HFFc6 (cell line): ENCODE measurements at places on chromosomes 7 and 10. TPM values are rescaled to one million over a fixed set of nuclear protein-coding genes. Genes with fewer than 3 reads are reported as not detected.
A peak's percentile ranks its signal among the peaks of the same experiment; 100 is the strongest.

DNA sequence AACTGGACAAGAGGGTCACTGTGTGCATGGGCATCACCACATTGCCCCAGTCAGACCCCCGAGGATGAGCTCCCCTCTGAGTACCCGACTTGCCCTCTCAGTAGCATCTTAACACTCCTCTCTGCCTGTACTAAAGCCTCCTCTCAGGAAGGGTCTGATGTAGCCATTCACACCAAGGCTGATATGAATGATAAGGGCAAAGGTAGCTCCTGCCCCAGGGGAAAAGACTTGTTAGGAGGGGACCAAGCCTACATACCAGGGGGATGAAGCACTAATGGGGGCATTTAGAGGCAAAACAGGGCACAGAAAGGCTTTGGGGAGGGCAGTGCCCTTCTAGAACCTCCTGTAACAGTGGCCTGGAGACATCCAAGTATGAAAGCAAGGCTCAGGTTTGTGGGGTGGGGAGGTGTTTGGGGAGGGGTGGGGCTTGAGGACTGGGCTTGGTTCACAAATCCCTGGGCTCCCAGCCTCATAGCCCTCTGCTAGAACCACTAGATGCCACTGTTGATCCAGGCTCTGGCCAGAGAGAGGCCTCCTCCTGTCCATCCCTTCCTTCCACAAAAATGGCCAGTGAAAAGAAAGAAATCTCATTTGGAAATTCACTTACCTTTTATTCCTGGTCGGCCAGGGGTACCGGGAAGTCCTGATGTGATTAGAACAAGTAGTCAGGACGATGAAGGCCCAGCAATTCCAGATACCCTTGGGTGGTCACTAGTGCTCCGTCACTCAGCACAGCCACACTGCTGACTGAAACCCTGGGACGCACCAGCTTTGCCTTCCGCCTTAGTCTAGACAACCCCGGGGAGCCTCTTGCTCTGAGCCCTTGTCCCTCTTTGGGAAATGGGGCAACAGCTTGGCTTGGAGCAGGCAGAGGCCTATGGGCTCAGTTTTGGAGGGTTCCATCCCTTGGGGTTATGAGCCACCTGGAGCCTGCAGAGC, 40.3 kb downstream of the COL17A1 start:
- H3K27me3 ChIP-seq: peaks cover 3% of the 10 kb centered on the region
- H3K27ac ChIP-seq: no peak overlapping the region
- DNase-seq: peak; percentile 75
- no peak overlapping the region for H3K4me3 ChIP-seq
- H3K36me3 ChIP-seq: no peaks in the 10 kb centered on the region
- H3K4me1 ChIP-seq: peaks cover 22% of the 10 kb centered on the region

DNA sequence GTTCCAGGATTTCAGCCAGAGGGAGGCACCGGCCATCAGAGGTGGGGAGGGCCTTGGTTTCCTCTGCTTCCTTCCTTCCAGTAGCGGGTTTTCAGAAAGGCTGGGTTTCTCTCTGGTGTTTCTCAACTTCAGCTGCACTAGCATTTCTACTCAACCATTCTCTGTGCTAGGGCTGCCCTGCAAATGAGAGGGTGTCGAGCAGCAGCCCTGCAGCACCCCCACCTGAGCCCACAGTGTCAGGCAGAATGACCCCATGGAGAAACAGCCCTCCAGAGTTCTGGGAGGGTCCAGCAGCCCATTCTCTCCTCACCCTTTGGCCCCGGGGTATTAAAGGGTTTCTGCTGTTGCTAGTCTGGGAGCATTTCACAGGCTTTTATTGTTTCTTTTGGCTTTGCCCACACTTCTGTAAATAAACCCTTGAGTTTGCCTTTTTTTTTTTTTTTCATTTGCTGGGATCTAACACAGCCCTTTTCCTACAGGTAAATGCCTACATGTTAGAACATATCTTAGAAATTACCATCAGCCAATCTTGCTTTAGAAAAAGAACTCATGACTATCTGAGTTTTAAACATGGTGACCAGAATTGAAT, 151.5 kb upstream of the VIPR2 start:
- H3K27ac ChIP-seq: no peak overlapping the region
- H3K4me1 ChIP-seq: no peaks in the 10 kb centered on the region
- H3K36me3 ChIP-seq: peaks cover 4% of the 10 kb centered on the region; the same call in 1 of the 2 replicates
- DNase-seq: no peak
- no peak overlapping the region for H3K4me3 ChIP-seq

DNA sequence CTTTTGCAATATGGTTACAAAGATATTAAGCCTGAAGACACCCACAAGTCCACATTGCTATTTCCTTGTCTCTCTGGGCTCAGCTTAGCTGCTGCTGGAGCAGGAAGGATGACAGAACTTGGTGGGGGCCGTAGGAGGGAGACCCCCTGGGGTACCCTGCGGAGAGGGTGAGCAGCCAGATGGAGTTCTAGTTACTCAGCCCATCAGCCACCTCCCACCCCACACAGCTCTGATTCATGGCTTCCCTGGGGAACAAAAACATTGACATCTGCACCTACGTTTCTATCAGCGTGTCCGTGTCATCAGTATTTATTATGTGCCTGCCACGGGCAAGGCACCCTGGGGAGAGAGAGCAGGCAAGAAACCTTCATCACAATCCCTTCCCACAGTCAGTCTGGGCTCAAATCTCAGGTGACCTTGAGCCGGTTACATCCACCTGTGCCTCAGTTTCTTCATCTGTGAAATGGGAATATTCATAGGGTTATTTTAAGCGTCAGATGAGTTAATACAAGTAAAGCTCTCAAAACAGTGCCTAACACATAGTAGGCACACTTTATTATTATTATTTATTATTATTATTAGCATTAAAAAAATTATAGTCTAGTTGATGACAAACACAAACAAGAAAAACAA, 131.5 kb downstream of the C10orf105 start:
- peaks cover 21% of the 10 kb centered on the region for H3K27me3 ChIP-seq
- no peaks in the 10 kb centered on the region for H3K4me1 ChIP-seq
- H3K36me3 ChIP-seq: no peaks in the 10 kb centered on the region
- no peak for DNase-seq
- H3K4me3 ChIP-seq: no peak overlapping the region
- no peak overlapping the region for H3K27ac ChIP-seq

GRCh38 chr10:62755662-62756653, 48.6 kb upstream of the ADO start:
- H3K4me3 ChIP-seq: no peak overlapping the region
- H3K36me3 ChIP-seq: no peaks in the 10 kb centered on the region
- no peak overlapping the region for H3K27ac ChIP-seq
- no peaks in the 10 kb centered on the region for H3K4me1 ChIP-seq
- H3K27me3 ChIP-seq: peaks cover 7% of the 10 kb centered on the region; the same call in 1 of the 2 replicates

DNA sequence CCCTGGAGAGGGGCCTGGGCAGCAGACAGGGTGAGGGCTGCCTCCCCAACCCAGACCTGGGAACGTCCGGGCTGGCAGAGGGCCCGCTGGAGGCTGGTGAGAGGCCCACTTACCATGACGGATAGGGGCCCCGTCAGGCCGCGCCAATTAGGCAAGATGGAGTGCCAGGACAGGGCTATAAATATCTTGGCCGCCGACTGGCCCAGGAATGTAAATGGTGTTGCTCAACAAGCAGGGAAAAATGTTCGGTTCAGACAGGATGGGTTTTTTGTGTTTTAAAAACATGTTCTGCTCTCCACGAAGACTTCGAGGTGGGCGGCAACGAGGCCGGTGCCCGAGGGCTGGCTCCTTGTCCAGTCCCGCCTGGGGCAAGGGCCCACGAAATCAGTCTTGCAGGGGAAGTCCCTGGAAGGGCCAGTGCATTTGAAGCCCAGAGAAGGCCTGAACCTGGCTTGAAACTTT, 35.8 kb upstream of the ELN start:
- H3K36me3 ChIP-seq: peaks cover 24% of the 10 kb centered on the region
- no peaks in the 10 kb centered on the region; the same call in 1 of the 2 replicates for H3K27me3 ChIP-seq
- H3K4me3 ChIP-seq: no peak overlapping the region
- DNase-seq: peak; percentile 50

The SPDYE8 gene
- total RNA-seq: not detected in 3 replicates

- peak overlapping the region; percentile 97 for H3K27ac ChIP-seq
- peaks cover 1% of the 10 kb centered on the region for H3K27me3 ChIP-seq
- H3K4me3 ChIP-seq: peak overlapping the region; percentile 88
- DNase-seq: peak; percentile 94
- peaks cover 61% of the 10 kb centered on the region for H3K4me1 ChIP-seq
- no peaks in the 10 kb centered on the region for H3K36me3 ChIP-seq
Observed at GRCh38 chr7:76294344-76295024, 8.0 kb upstream of the HSPB1 start.

DNA sequence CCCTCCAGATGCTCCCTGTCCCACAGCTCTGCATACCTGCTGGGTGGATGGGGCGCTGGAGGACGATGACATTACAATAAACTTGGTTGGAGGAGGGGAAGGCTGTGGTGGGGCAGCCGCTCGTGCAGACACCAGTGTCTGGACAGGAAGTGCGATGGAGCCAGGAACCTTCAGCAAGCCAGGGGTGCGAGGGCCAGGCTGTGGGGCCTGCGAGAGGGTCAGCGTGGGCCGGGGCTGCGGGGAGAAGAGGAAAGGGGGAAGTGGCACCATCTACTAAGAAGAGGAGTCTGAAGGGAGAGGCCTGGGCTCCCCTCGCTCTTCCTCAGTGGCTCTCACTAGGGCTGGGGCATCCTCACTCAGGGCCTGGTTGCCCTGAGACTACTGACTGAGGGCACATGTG, 6.4 kb downstream of the AP4M1 start:
- no peak overlapping the region for H3K4me3 ChIP-seq
- no peak for DNase-seq
- H3K4me1 ChIP-seq: peaks cover 13% of the 10 kb centered on the region
- peaks cover 32% of the 10 kb centered on the region for H3K36me3 ChIP-seq
- H3K27ac ChIP-seq: no peak overlapping the region

The ANKRD30A gene
- total RNA-seq: not detected in 3 replicates

DNA sequence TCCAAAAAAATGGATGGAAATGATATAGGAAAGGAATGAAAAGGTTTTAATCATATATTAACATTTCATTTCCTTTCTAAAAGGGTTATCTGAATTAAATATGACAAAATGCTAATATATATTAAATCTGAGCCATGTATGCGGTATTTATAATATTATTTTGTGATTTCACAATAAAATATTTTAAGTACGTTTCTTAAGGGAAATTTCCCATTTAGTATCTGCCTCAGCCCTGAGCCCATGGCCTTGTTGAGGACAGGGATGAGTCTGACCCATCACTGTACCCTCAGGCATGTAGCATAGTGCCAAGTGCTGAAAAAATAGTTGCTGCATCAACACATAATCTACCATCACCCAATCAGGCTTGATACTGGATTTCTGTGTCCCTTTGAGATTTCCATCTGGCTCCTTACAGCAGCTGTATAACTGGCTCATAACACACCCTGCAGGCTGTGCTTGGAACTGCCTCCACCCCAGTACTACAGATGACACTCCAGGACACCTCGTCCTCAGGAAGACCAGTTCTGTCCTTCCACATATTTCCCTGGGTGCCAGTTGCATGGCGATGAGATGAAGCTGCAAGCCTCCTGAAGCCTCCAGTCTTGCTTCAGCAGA, 59.4 kb upstream of the ASAH2 start:
- no peak for DNase-seq
- peaks cover 44% of the 10 kb centered on the region for H3K36me3 ChIP-seq
- no peaks in the 10 kb centered on the region for H3K27me3 ChIP-seq
- H3K4me3 ChIP-seq: no peak overlapping the region
- peaks cover 44% of the 10 kb centered on the region for H3K4me1 ChIP-seq

The DTX2 gene
- total RNA-seq: 11.1 to 14.2 TPM (median 11.8 TPM) in 3 replicates

The PPRC1 gene
- 45.7 to 55.1 TPM (median 54.0 TPM) in 3 replicates for total RNA-seq

The GPR26 gene
- not detected in 3 replicates for total RNA-seq

- DNase-seq: no peak
- H3K4me1 ChIP-seq: no peaks in the 10 kb centered on the region
- H3K36me3 ChIP-seq: no peaks in the 10 kb centered on the region
- peaks cover 1% of the 10 kb centered on the region for H3K27me3 ChIP-seq
Observed at GRCh38 chr10:86295791-86296190, 70.8 kb downstream of the GRID1 start.

The NPY gene
- not detected in 3 replicates for total RNA-seq

The SORCS3 gene
- total RNA-seq: not detected in 3 replicates

- H3K4me3 ChIP-seq: peak overlapping the region; percentile 24; the same call in 1 of the 2 replicates
- peak overlapping the region; percentile 48 for H3K27ac ChIP-seq
- H3K36me3 ChIP-seq: no peaks in the 10 kb centered on the region
- DNase-seq: peak; percentile 38
- H3K27me3 ChIP-seq: 0 out of 2 replicates have a peak, but pooled peaks cover 9% of the 10 kb centered on the region
Observed at GRCh38 chr10:112360308-112361270, 13.3 kb upstream of the ACSL5 start.

- no peak overlapping the region for H3K4me3 ChIP-seq
- no peaks in the 10 kb centered on the region for H3K36me3 ChIP-seq
- H3K27me3 ChIP-seq: peaks cover 34% of the 10 kb centered on the region
- no peak overlapping the region for H3K27ac ChIP-seq
Observed at GRCh38 chr10:100634034-100634433, 98.3 kb downstream of the HIF1AN start.

GRCh38 chr7:17640730-17641377, 299.4 kb downstream of the SNX13 start:
- no peak overlapping the region for H3K27ac ChIP-seq
- 0 out of 2 replicates have a peak, but pooled peaks cover 1% of the 10 kb centered on the region for H3K27me3 ChIP-seq
- no peak overlapping the region for H3K4me3 ChIP-seq
- H3K4me1 ChIP-seq: peaks cover 29% of the 10 kb centered on the region
- DNase-seq: peak; percentile 23

DNA sequence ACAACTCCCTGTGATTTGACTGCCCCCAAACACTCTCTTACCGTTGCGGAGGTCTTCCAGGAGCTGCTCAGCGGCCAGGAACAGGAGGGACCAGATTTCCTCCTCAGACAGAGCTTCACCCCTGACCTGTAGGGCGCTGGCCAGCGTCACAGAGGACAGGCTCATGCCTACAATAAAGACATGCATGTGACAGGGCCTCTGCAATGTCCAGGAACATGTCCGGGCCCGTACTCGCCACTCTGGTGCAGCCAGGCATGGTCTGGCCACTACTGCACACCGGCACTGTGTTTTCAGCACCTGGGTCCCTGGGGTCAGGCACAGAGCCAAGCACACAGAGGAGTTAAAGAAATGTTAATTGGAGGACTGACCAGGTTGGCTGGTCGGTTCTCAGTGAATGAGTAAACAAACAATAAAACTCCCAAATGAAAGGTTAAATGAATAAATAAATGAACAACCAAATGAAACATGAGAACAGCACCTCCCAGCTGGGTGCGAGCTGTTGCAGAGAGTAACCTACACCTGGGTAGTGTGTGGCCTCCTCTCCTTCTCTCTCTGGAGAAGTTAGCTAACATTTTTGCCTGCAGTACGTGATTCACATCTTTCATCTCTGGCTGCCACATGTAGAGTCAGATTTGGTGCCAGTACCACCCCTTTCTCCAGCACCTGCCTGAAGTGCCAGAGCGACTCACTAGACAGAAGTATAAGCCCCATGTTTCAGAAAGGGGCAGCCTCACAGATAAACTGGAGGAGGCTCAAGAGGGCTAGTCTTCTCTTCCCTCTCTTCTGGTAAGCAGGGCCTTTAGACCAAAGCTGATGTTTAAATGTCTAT, 22.8 kb downstream of the FRMPD2 start:
- no peaks in the 10 kb centered on the region for H3K36me3 ChIP-seq
- H3K4me1 ChIP-seq: peaks cover 14% of the 10 kb centered on the region; the same call in 1 of the 2 replicates
- H3K27ac ChIP-seq: no peak overlapping the region
- no peak for DNase-seq
